ENCODE measurements at places on chromosomes 7 and 10. TPM values are rescaled to one million over a fixed set of nuclear protein-coding genes. Genes with fewer than 3 reads are reported as not detected.

GPNMB gene
- total RNA-seq: not detected

HYAL4 gene
- total RNA-seq: 0.39 TPM

ZNF479 gene
- total RNA-seq: not detected

SEC23IP gene
- 16.9 TPM for total RNA-seq

KLF6 gene
- 86.0 TPM for total RNA-seq

FBXL13 gene
- 0.39 TPM for total RNA-seq

MBLAC1 gene
- 2.1 TPM for total RNA-seq

SOSTDC1 gene
- not detected for total RNA-seq

HABP2 gene
- total RNA-seq: not detected

BCCIP gene
- 28.4 TPM for total RNA-seq

MIOS gene
- total RNA-seq: 17.8 TPM

SFRP4 gene
- not detected for total RNA-seq

VIPR2 gene
- not detected for total RNA-seq

EIF5AL1 gene
- 0.25 TPM for total RNA-seq

HIP1 gene
- total RNA-seq: 32.6 TPM

PTPRN2 gene
- total RNA-seq: 3.4 TPM

NYAP1 gene
- 2.1 TPM for total RNA-seq

RPEL1 gene
- total RNA-seq: 0.13 TPM

SLC26A3 gene
- total RNA-seq: not detected

LIPN gene
- not detected for total RNA-seq

PRKAR2B gene
- total RNA-seq: 12.0 TPM

INA gene
- 0.13 TPM for total RNA-seq

CNNM1 gene
- total RNA-seq: under 0.01 TPM

MSANTD7 gene
- 18.1 TPM for total RNA-seq

All from dermis microvascular lymphatic vessel endothelial cell (primary cell).